Fibroblast of skin of abdomen (primary cell): ENCODE measurements at places on chromosomes 4 and X.

GRCh38 chr4:145130788-145131399 is 32.8 kb downstream of the ABCE1 start:
- peak; percentile 94 for DNase-seq

- DNase-seq: peak; percentile 7
Observed at GRCh38 chr4:121380776-121381462, at the start of gene QRFPR. QRFPR (minus strand) TSS chr4:121381018; CDS start chr4:121380647, 371 bp downstream.

DNA sequence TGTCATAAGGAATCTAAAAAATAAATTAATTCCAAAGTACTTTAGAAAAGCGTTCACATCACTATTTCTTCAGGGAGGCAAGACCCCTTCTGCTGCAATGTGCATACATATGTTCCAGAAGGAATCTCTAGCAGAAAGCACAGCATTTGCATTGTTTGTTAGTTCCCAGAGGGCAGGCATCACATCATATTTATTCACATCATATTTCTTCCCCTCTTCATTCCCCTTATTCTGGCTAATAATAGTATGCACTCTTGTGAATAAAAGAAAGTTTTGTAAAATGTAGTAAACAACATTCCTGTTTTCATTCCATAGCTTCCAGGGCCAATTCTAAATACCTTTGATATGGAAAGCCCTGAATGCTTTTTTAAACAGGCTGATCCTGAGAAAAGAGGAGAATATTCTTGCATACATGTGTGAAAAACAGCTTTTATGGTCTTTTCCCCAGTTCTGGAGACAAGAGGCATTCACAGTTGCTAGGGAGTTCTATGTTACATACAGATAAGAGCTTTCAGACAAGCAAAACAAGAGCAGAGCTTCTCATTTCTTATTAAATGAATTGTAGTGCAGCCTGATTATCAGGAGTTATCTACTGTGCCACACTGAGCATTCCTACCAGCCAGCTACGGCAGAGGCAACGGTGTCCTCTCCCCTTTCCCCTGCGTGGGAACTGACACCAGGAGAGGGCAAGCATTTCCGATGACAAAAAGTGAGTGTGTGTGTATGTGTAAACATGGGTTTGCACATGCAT is 15.2 kb downstream of the GATB start:
- DNase-seq: peak; percentile 3

DNA sequence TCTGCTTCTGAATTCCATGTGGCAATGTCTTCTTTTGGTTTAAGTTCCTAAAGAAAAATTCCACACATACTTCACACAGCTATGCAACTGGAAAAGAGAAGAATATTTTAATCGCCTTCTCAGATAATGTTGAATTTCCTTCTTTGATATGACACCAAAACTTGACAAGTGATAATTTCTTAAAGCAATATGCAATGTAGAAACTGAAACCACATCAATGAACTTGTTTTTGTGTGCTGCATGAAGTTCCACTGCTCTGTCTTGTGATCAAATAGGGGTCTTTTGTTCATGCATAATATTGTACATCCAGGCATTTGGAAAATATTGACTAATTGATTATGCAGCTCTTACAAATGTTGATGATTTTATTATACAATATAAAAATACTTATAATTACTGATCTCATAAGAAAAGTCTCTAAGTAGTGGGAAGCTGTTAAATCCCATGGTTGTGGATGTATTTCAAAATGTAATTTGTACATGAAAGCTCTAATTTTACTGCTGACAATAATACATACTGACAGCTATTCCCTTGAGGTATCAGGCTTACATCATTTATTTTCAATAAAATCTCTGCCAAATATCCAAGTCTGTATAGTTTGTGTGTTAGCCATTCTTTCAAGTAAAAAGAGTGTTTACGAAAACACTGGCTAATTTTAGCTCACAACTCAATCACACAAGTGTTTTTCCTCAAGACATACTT is 56.5 kb downstream of the AGA start:
- DNase-seq: no peak

DNA sequence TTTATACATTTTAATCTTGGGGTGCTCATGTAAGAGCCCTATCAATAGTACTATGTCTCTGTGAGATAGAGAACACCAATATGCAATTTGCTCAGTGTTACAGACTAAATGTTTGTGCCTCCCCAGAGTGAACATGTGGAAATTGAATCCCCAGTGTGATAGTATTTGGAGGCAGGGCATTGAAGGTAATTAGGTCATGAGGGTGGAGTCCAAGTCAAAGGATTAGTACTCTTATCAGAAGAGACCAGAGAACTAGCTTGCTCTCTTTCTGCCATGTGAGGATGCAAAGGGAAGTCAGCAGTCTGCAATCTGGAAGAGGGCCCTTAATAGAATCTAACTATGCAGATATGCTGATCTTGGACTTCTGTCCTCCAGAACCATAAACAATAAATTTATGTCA is 1317.0 kb downstream of the STIM2 start:
- no peak for DNase-seq
